Inflammatory macrophage treated with lipopolysaccharide for 1 hour (primary cell): ENCODE measurements at places on chromosomes 6 and 20.

DNA sequence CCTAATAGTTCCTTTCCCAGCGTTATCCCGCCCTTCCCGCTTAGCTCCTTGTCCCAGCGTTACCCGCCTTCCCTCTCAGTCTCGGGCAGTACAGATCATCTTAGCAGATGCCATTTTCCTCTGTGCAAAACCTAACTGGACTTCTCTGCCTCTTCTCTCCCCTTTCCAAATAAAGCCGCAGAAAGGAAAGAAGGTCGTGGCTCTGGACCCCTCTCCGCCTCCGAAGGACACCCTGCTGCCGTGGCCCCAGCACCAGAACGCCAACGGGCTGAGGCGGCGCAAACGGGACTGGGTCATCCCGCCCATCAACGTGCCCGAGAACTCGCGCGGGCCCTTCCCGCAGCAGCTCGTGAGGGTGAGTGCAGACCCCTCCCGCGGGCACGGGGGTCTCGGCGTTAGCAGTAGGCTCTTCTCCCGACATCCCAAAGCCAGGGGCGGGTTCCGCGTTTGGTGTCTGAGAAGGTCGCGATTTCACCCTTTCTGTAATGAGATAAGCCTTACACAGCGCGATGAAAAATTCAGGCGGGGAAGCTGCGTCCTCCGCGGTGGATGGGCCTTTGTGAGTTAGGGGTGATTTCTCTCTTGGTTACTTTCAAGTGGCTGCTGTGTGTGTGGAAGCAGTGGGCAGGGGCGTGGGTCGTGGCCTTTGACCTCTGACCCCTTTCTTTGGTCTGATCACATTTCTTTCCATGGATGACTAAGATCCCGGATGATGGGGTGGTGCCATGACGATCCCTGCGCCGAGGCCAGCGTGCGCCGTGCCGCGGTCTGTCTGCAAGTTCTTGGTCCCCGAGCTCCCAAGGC, 292.7 kb downstream of the TAF4 start:
- no peak for DNase-seq

DNA sequence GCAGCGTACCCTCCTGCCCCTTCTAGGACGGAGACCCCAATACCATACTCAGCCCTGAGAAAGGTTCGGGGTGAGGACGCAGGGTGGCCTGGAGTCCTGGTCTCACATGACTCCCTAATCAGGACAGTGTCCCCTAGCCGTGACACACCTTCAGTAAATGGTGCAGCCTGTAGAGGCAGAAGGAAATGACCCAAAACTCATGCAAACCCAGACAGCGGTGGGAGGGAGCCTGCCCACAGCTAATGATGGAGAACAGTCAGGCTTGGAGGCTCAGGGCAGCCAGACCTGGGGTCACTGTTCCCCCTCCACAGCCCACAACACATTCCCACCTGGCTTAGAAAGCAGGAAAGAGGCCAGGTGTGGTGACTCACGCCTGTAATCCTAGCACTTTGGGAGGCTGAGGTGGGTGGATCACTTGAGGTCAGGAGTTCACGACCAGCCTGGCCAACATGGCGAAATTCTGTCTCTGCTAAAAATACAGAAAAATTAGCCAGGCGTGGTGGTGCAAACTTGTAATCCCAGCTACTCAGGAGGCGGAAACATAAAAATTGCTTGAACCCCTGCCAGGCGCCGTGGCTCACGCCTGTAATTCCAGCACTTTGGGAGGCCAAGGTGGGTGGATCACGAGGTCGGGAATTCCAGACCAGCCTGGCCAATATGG, 8.8 kb upstream of the HMGA1 start:
- DNase-seq = no peak

- DNase-seq = no peak
These were observed 482.3 kb upstream of the JARID2 start for GRCh38 chr6:14763616-14764015.

- DNase-seq = no peak
These were observed 19.8 kb downstream of the XRN2 start for GRCh38 chr20:21322921-21323331.

DNA sequence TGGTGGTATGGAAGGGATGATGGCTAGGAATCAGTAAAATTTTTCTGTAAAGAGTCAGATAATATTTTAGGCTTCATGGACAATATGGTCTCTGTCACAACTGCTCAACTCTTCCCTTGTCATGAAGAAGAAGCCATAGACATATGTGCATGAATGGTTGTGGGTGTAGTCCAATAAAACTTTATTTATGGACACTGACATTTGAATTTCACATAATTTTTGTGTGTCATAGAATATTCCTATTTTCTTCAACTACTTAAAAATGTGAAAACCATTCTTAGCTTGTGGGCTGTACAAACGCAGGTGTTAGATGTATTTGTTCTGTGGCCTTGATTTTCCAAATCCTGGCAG, 59.9 kb downstream of the SYNDIG1 start:
- no peak for DNase-seq

- no peak for DNase-seq
These were observed 33.3 kb upstream of the PRSS16 start for GRCh38 chr6:27214126-27214601.

GRCh38 chr6:25147223-25147622, 132.0 kb upstream of the CARMIL1 start:
- DNase-seq = no peak

DNA sequence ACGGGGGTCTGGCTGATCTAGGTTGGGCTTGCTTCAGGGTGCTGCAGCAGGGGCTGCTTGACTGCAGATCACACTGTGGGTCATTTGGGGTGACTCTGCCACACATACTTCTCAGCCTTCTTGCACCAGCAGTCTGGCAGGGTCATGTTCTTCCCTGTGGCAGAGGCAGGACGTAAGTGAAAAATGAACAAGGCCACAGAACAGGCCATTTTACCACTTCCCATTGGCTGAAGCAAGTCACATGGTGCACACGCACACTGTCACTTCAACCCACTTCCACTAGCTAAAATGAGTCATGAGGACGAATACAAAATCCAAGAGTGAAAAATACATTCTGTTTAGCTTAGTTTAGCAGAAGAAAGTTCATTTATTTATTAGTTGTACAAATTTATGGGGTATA, 168.6 kb upstream of the GGTLC1 start:
- no peak for DNase-seq

DNA sequence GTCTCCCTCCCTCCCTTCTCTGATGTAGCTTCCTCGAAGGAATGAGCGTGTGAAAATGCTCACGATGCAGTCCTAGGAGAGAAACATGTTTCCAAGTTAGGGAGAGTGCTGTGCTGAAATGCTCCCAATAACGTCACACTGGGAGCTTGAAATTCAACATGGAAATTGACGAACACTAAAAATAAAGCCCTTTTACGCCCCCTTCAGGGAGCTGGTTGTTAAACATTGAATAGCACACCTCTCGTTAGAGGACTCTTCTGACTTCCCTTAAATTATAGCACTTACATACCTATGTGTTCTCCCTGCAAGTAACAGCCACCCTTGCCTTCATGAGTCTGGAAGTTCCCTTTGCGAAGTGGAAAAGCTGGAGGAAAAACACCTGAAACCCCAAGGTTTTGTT, 88.6 kb downstream of the BFSP1 start:
- no peak for DNase-seq

- no peak for DNase-seq
These were observed 167.6 kb downstream of the PLCB4 start for GRCh38 chr20:9236458-9236857.

GRCh38 chr6:123687864-123688263, 51.1 kb upstream of the TRDN start:
- DNase-seq = no peak

DNA sequence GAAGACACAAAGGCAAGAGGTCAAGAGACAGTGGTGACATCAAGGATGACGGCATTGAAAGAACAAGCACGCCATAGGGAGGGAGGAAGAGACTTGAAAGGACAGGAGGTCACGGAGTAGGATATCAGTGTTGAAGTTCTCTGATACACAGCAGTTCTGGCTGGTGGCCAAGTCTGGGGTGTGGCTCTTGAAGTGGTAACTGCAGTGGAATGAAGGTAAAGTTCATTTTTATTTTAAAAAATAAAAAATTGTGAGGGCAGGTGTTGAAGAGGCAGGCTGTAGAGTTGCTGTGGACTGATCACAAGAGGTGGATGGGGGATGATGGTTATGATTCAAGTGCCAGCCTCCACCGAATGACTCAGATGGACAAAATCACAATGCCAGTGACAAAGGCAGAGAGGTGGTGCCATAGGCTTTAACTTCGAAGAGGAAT, 53.2 kb upstream of the BMP2 start:
- no peak for DNase-seq

DNA sequence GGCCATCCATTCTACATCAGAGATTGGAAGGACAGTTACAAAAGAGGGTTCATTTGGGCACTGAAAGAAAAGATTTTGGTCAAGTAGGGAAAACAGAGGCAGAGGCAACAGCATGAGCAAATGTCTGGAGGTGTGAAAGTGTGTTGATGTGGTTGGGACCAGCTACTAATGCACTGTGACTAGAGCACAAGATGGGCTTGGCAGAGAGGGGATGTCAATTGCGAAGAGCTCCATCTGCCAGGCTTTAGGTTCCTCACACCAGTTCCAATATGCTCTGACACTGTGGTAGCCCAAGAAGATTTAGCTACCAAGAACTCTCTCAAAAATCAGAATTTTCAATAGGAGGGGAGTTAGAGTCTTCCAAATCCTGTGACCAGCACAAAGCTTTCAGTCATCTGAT, 42.1 kb downstream of the TRAF3IP2 start:
- DNase-seq = no peak

DNA sequence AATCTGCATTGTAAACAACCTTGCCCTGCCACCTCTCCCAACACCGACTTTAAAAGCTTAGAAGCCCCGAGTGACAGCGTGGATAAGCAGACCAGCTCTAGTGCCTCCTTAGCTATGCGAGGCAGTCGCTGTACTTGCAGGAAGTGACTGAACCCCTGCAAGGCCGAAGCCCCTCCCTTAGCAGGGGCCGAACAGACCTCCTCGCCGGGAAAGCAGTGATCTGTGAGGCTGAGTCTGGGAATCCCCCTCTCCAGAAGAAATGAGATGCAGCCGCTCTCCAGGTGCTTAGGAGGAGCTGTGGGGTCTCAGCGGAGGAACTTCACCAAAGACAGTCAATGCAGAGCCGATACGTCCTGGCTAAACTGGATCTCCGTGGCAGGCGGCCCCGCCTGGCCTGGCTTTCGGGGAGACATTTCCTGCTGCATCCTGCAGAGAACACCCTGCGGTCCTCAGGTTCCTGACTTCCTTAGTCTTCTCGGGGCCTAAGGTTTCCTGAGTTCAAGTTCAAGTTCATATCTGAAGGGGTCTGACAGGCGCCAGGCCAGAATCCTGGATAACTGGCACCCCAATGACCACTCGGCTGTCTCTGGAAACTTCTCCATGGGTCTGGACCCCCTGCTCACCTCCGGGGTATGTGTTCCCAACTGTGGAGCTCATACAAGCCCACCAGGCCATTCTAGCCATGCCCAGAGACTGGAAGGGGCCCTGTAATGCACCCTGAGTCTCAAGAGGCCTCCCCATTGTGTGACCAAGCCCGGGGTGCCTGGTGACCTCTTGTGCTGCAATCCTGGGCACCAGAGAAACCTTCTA, 20.4 kb upstream of the FRMD1 start:
- no peak for DNase-seq

- no peak for DNase-seq
These were observed 7.0 kb upstream of the PLTP start for GRCh38 chr20:45918779-45919537.

DNA sequence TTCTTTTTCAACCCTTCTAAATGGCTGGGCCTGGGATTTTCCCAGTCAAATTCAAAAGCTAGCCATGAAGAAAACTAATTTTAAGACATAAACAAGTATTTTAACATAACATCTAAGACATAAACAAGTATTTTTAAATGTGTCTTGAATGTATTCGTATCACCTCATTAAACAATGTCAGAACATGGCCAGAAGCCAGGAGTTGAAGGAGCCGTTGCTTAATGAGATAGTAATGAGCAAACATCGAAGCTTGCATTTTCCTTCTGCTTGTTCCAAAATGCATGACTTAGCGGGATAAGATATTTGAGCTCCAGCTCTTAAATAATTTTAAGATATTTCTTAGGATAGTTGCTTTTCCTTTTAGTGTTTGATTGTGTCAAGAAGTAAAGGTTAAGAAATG, 4.2 kb upstream of the RNF182 start:
- DNase-seq = no peak

DNA sequence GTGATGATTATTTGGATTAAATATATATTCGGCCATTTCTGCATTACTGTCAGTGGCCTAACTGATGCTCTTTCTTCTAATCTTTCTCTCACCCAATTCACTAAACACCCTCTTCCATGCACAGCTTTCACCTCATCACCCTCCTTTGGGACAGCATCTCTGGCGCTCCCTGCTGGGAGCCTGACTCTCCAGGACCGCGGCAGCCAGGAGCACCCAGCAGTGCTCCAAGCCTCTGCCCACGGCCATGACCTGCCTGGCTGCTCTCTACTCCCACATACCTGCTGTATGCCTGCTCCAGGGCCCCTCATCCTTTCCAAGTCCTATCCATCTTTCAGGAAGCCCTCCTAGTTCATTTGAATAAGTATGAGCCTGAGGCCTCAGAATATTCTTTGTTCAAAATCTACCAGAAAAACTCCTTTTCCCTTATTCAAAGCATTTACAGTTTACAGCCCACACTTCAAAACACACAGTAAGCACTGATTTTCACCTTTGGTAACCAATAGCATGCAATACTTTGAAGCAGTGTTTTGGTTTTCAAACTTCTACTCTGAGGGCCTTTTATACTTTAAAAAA, 15.2 kb downstream of the CTCFL start:
- DNase-seq = no peak
